Endothelial cell (in vitro differentiated cells): ENCODE measurements at places on chromosomes 4 and X. TPM values are rescaled to one million over a fixed set of nuclear protein-coding genes. Genes with fewer than 3 reads are reported as not detected.

The LRAT gene
- 0.64 TPM for total RNA-seq

The RAB9B gene
- 2.3 TPM for total RNA-seq

The ERCC6L gene
- 1.7 TPM for total RNA-seq

The IL2RG gene
- not detected for total RNA-seq

The SYNPO2 gene
- 1.1 TPM for total RNA-seq
